ENCODE measurements at places on chromosomes 4 and X.

GRCh38 chr4:105651884-105652283 is 56.6 kb downstream of the INTS12 start:
- DNase-seq: no peak

DNA sequence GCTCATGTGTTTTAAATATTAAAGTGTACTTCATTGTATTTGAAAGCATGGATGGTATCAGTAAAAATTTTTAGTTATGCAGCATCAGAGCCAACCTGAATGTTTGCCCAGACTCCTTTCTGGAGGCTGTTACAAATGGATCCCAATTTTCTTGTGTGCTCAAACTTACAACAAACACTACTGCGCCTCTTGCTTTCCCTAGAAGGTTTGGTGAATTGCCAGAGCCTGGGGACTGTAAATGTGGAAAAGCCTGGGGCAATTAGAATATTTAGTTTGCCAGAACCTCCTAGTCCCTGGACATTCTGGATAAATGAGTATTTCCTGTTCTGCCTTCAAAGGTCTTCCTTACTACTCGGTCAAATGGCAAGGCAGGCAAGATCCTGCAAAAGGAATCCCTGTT is 4.8 kb downstream of the CAPN6 start:
- DNase-seq: no peak

GRCh38 chrX:153366878-153367538 is 33.1 kb downstream of the ZNF275 start:
- DNase-seq: no peak

DNA sequence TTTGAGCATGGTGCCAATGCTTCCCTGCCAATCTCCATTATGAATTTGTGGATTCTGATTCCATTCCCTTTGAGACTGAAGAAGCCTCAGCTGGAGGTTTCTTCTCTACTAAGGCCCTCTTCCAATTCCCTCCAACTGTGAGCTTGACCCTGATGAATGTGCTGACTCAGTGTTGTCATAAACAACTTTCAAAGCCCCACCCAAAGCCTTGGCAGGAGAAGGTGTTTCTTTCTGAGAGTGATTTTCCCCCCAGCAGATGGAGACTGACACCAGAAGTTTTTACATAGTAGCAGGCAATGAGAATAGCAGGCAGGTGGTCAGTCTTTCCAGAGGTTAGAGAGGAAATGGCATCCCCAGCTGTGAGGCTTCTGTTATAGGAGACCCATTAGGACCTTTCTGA is 53.1 kb downstream of the OCRL start:
- DNase-seq: no peak

DNA sequence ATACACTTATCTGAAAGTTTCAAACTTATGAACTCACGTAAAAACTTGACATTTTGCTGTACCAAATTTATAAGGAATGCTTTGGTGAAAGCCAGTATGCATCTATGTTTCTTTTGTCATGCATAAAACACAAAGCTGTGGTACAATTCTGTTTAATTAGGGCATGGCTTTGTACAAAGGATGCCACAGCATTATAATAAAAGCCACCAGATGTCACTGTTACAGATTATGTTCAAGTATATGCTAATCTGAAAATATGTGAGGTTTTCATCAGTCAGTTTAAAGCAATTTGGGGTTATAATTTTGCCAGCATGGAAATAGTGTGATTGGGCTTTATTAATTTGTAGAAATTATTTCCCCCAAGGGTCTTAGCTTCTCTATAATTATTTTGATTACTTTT is 69.0 kb downstream of the ATOH1 start:
- DNase-seq: no peak

DNA sequence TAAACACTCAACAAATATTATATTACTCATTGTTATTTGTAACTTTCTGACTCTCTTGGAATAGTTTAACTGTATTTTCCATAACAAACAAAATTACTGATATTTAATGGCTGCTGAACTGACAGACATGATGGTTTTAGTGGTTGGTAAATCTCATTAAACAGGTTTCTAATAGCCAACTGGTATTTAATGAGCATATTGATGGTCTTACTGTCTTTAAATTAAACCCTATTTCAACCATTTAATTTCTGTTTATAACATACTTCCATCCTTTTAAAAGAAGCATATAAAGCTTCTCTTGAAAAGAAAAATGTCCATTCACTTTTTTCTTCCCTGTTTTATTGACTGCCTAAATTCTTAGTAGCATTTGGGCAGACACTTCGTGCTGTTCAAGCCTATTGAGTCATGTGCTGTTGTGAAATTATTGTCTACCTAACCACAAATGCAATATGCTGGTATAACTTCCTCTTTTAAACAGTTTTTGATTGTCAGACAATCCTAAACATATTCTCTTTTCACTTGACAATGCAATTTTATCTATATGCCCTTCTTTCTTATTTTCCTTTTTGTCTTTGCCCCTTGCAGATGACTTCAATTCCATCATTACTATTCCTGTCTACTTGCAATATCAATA is 163.9 kb upstream of the SLC7A11 start:
- DNase-seq: no peak

DNA sequence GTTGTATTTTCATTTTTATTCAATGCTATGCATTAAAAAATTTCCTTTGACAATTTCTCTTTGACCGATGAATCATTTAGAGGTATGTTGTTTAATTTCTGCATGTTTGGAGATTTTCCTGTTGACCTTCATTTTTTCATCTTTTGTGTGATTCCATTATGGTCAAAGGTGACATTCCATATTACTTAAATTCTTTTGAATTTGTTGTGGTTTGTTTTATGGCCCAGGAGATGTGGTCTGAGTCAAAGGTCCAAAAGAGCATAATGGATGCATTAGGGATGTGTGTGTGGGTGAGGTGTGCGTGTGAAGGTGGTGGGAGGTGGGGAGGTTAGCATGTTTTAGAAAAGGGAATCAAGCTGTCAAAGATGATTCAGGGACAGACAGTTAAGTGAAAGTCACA is 76.0 kb upstream of the GIMD1 start:
- no peak for DNase-seq

- DNase-seq: no peak
These were observed at the start of gene NRK for GRCh38 chrX:105822138-105823091. Gene NRK (plus strand): TSS chrX:105822539. CDS start chrX:105822846, 307 bp downstream.

Measured in GM12892 (cell line).